ENCODE measurements at places on chromosomes 13 and 19.

GRCh38 chr13:62829486-62829885, 1413.8 kb upstream of the PCDH20 start:
- DNase-seq, result no peak

DNA sequence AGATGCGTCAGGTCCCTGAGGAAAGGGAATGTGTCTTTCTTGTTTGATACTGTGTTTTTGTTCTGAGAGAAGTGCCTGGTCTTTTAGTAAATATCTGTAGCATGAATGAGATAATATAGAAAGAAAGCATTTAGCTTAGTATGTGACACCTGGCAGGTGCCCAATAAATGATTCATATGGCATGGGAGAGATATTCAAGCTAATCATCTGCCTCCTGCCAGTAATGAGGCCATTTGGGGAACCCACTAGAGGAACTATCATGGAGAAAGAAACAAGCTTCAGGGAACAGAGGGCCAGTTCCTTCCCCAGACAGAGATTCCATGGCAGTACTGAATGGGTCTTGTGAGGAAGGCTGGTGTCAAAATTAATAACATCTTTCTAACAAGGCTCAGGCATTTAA, 603.9 kb downstream of the DCT start:
- no peak for DNase-seq

- no peak for DNase-seq
These were observed 178.0 kb downstream of the KCTD12 start for GRCh38 chr13:76708138-76708688.

- DNase-seq, result no peak
These were observed 17.8 kb upstream of the TMEM255B start for GRCh38 chr13:113741191-113741668.

DNA sequence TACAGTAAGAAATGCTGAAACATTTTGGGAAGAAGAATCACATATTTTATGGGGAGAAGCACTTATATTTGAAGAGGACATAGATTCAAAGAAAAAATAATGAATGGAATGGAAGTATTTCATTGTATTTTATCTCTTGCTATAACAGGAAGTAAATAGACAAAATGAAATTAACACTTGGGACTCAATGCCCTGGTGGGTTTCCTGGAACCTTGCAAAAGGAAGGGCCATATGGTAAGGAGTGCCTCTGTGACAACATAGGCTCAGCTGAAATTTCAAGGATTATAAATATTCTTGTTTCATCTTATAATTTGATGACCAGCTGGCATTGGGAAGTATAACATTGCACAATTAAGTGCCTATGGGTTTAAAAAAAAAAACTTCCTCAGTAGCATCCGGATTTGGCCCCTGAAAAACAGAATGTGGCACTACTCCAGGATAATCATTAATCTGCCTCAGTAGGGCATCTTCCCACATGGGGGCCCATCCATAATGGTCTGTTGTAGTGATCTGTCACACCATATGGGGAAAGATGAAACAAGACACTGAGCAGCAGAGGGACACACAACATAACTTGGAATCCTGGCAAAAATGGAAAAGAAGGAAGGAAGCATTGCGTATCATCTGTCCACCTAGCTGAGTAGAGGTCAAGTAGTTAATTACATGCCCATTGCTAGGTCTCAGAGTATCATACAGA, 321.6 kb downstream of the NDFIP2 start:
- no peak for DNase-seq

- DNase-seq, result no peak
These were observed 8.1 kb downstream of the NKPD1 start for GRCh38 chr19:45152504-45153338.

GRCh38 chr13:53310786-53311185, 282.2 kb downstream of the OLFM4 start:
- no peak for DNase-seq

DNA sequence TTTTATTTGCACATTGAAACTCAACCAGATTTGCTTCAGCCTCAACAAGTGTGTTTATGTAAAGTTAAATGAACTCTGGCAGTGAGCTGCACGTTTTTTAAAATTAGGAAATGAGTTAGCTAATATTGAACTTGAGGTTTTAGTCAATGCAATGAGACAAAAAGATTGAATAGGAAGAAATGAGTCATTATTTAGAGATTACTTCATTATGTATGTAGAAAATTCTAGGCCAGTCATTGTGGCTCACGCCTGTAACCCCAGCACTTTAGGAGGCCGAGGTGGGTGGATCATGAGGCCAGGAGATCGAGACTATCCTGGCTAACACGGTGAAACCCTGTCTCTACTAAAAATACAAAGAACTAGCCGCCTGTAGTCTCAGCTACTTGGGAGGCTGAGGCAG, 22.8 kb upstream of the CD70 start:
- no peak for DNase-seq

- DNase-seq, result no peak
These were observed 698.7 kb downstream of the SLITRK5 start for GRCh38 chr13:88369866-88370265.

DNA sequence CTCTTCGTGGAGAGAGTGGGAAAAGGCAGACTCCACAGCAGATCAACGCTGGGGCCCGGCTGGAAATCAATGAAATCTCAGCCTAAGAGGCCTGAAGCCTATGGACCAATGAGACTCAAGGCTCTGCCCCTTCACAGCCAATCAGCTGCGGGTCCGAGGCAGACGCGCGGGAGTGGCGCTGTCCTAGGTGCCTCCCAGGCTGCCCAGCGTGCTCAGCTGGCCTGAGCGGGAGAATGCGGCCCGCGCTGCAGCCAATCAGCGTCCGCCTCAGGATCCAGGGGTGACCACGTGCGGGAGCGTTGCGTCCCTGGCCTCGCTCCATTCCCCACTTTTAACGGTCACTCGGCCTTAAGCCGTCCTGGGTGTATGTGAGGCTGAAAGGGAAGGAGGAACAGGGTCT, at the start of gene ZBTB32:
TSS of gene ZBTB32 (plus strand) at position 341 of the 400 bp plus-strand sequence. CDS start 10,069 bp downstream, outside the sequence.
- no peak for DNase-seq

DNA sequence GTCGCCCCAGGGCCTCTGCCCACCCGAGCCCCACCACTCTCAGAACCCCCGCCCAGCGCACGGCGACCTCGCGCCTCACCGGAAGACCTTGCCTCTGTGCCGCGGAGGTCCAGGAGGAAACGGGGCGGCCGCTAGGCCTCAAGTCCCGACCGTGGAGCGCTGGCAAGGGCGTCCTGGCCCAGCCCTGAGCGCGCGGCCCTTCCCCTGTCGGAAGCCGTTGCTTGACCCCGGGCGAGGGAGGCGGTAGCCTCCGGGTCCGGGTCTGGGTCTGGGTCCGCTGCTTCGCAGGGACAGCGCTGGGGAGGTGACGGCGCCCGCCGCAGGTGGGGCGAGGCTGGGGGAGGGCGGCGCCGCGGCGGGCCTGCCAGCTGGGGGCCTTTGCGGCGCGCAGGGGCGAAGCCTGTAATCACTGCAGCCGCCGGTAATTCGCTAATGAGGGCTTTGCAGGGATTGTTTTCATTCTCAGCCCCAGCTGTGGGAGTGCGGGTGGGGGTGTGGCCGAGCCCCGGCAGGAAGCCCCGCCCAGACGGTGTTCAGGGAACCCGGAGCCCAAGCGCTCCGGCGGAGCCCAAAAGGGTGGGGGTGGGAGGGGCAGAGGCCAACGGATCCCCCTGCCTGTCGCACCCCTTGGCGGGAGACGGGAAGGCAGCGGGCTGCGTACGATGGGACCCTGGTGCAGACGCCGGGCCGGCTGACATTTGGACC, 8.6 kb downstream of the C19orf25 start:
- DNase-seq, result peak; percentile 52

DNA sequence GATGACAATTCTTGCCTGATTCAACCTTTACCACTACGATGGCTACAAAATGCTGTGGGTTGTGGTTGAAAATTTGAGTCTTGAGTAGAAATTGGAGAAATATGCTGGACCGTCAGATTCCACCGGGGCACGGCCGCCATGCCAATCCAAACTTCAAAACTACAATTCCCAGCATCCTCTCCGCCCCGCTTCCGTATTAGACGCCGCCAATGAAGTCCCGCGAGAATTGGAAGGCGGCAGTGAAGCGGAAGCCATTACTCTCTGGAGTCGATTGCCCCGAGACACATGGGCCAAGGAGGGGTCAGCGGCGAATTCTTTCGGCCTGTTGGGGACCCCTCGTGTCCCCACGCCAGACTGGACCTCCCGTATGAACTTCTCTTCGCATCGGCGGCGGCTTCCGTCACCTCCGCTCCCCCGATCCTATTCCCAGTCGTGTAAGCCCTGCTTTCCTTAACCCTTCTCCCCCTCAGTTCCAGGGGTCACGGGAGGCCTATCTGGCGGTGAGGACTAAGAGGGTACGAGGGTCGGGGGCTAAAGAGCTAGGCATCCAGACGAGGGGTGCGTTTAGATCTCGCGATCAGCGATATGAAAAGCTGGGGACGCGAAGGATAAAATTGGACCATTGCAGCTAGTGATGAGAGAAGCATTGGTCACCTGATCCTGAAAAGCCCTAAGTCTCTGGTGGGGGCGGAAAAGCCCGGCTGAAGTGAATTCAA, at the start of gene ZNF317:
TSS of gene ZNF317 (plus strand) at position 239 of the 716 bp plus-strand sequence. CDS start 15,620 bp downstream, outside the sequence.
- DNase-seq, result peak; percentile 70

DNA sequence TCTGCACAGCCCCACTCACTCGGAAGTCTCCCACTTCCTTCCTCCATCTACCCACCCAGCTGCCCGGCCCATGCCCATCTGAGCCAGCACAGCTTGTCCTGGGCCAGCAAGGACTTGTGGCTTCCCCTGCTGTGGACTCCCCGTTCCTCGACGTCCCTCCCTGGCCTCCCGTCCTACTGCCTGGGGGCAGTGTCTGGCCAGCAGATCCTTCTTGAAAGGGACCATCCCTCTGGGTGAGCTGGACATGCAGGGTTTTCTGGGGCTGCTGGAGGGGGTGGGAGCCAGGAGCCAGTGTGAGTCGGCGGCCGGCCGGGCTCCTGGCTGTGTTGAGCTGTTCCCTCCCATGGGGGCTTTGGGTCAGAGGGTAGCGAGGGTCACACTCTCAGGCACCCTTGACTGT, 26.7 kb downstream of the CRTC1 start:
- no peak for DNase-seq

DNA sequence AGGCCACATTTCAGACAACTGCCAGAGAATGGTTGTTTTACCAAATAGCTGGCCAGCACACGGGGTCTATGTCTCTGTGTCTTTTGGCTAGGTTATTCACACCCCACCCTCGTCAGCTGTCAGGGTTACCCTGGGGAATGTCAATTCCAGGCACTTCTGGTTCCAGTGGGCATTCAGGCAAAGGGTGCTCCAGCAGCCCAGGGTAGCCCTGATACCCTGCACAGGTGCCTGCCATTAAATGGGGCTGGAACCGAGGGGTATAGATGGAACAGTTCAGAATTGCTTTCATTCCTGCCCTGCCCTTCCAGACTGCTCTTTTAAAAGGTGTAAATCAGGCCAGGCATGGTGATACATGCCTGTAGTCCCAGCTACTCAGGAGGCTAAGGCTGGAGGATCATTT, 43.2 kb upstream of the HOMER3 start:
- no peak for DNase-seq

DNA sequence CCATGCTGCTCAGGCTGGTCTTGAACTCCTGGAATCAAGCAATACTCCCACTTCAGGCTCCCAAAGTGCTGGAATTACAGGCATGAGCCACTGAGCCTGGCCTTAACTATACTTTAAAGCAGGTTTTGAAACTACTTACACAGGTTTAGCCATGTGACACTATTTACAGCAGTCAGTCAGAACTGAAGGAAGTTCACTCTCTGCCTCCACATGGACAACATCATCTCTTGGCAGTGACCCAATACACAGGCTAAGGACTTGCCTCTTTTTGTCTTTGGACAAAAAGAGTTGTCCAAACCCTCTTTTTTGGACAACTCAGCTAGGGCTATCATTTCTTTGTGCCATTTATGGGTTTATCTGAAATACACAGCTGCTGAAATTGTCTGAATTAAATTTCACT, 89.0 kb upstream of the CLDN10 start:
- DNase-seq, result no peak

GRCh38 chr19:54319049-54319448, 6.1 kb upstream of the LILRA5 start:
- DNase-seq, result no peak

DNA sequence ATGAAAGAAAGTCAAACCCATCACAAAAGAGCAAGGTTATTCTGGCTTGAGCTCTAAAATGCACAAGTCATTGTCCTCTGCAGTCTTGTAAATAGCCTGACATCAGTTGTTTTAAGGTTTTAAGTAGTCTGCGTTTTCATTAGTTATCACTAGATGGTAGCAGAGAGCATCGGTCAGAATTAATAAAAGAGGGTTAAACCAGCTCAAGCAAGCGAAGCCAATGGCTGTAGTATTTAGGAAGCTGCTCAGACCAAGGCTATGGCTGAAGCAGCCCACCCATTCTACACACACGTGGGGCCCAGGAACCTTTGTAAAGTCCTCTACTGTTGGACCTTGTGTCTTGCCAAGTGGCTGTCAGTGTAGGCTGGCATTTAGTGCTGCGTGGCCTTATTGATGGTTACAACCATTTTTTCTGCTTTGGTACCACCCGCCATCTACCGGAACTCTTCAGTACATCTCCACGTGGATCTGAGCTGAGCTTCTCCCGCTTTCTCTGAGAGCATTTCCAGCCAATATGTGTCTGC, 13.3 kb upstream of the ZNF57 start:
- DNase-seq, result no peak

DNA sequence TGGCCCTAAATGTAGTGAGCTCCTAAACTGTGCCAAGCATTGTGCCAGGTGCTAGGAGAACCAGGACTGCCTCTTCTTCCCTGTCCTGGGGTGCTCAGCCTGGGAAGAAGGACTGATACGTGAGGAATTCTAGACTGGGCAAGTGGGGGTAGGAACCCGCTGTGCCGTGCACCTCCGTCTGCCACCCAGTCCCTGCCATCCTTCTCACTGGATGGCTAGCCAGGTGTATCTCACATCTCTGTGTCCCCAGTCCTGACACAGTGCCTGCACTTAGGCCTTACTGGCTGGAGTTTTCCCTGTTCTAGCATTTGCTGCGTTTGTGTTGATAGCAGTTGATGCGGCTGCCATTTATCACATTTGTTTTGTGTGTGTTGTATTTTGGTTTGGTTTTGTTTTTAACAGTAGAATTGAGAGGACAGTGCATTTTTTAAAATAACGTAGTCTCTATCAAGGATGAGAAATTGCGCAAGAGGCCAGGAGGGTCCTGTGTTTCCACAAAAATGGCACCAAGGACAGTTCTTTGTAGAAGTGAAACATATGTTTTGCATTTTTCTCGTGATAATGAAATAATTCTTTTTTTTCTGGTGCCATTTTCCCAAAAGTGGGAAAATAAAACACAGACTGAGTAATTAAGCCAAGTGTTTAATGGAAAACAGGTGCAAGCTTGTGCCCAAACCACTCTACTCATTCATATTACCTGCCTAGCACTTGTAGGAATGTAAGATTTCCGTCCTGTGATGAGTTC, 4.7 kb upstream of the GPR183 start:
- DNase-seq, result no peak

GRCh38 chr19:3171894-3172672, 6.5 kb upstream of the S1PR4 start:
- no peak for DNase-seq

DNA sequence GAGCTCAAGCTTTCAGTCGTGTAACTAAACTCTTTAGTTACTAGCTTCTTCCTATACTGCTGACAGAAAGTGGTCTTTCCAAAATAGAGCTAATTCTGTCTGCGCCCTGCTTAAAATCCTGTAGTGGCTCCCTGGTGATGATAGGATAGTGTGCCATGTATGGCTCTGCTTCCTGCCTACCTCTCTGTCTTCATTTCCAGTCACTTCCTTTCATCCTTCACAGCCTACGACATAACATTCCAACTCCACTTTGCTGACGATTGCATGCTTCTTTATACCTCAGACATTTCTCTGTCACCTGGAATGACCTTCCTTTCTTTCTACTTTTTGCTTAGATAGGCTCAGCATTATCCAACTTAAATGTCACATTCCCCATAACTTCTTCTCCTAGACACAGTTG, 190.8 kb downstream of the MAB21L1 start:
- DNase-seq, result no peak

All from stimulated activated CD4-positive, alpha-beta T cell treated with anti-CD3 and anti-CD28 coated beads, Interleukin-15, amount 100 ng/mL, for 1 hour (primary cell).